ENCODE measurements at places on chromosomes 12 and 14.

- peak; percentile 38 for DNase-seq
Measured at GRCh38 chr12:630656-631632, 32.3 kb downstream of the NINJ2 start.

DNA sequence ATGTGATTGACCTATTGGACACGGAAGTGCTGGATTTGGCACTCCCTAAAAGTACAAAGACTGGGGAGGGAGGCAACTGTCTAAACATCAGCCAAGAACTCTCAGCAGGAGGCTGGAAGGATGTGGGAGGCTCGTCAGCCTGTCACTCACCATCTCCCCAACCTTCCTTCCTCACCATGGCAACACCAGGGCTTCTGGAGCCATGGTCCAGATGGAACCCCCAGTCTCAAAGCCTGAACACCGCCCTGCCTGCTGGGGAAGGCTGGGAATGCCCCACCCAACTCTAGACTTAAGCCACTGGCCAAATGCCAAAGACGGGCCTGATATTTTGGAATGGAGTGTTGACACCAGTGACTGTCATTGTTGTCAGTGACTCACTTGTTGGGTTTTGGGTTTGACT is 55.3 kb downstream of the GALNT16 start:
- DNase-seq: no peak

GRCh38 chr14:64349741-64350490 is 38.2 kb upstream of the MTHFD1 start:
- DNase-seq: no peak

DNA sequence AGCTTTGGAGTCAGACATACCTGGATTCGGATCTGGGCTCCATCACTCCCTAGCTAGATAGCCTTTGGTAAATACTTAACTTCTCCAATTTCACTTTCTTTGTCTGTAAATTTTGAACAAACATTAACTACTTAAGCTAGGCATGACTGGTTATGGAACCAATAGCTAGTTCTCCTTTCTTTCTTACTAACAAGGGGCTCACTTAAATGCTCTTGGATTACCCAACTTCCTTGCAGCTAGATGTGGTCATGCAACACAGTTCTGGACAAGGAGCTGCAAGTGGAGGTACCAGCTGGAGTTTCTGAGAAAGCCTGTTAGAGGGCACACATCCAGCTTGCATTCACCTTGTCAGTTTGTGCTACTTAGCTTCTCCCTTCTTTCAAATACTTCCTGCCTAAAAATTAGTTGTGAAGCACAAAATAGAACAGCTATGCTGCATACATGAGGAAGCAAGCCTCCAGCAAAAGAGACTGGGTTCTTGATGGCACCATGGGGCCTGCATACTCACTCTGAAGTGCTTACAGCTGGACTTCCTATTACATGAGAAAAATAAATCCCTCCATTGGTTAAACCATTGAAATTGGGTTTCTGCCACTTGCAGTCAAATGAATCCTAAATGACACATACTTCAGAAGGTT is 210.1 kb upstream of the EEA1 start:
- DNase-seq: no peak

- no peak for DNase-seq
Measured at GRCh38 chr14:102196902-102197230, 57.2 kb downstream of the WDR20 start.

- no peak for DNase-seq
Measured at GRCh38 chr12:107027636-107028053, 40.7 kb upstream of the MTERF2 start.

DNA sequence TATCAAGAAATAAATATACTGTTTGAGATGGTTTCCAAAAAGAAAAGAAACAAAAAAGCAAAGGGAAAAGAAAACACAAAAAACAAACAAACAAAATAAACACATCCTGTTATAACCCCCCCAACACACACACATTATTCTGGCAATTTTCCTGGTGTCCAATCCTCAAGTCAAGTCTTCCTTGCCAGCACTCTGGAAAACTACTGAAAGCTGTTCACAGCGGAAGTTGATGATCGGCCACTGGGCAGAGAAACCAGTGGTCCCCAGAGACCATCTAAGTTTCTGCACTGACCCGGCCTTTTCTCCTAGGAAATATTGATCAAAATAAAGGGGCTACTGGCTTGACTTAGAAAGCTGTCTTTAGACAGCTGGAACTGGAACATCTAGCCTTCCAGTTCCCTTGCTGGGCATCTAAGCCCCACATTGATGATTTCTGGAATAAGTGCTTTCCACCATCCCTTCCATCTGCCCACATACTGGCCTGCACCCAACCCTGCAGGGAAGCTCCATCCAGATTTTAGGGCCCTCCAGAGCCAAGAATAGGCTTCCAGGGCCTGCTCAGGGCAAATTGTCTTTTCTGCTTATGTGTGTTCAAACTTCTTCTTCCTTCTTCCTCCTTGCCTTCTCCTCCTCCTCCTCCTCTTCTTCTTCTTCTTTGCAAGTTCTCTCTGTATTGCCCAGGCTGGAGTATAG is 11.6 kb upstream of the PPP1CC start:
- no peak for DNase-seq

DNA sequence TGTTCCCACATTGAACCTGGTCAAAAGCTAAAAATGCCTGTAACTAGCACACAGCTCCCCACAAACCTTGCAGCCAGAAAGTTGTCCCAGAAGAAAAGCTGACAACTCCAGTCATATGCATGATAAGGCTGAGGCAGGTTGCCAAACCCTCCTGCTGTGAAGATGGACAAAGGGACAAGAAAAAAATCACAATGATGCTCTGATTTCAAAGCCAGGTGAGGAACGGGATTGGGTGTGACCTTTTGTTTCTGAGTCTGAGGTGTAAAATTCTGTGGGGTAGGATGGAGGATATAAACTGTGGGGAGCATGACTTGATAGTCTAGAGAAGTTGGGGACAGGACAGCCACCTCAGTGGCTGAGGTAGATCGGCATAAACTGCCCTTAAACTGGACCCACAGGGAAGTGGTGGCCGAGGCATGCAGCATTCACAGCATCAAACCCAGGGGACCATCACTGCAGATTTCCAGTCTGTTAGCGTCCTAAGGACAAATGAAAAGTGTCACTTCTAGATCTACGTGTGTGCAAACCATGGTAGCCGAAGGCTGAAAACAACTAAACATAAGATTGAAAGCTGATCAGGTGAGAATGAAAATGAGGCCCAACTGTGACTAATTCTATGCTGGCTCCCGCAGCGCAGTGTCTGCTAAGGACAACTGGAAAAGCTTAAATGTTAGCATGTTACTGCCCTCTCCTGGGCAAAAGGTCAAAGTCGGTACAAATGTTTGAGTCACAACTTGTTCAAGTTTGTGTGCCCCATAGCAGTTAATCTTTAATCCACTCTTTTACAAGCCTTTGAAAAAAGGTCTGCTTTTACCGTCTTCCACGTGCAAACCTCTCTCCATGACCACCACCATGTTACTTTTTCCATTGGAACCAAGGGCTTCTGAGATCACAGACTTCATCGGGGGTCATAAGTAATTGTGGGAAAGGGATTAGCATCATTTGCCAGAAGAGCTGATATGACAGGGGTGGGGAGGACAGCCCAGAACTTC is 39.8 kb downstream of the GRIN2B start:
- DNase-seq: no peak
